Foreskin keratinocyte (primary cell): ENCODE measurements at places on chromosomes 6 and 20.

DNA sequence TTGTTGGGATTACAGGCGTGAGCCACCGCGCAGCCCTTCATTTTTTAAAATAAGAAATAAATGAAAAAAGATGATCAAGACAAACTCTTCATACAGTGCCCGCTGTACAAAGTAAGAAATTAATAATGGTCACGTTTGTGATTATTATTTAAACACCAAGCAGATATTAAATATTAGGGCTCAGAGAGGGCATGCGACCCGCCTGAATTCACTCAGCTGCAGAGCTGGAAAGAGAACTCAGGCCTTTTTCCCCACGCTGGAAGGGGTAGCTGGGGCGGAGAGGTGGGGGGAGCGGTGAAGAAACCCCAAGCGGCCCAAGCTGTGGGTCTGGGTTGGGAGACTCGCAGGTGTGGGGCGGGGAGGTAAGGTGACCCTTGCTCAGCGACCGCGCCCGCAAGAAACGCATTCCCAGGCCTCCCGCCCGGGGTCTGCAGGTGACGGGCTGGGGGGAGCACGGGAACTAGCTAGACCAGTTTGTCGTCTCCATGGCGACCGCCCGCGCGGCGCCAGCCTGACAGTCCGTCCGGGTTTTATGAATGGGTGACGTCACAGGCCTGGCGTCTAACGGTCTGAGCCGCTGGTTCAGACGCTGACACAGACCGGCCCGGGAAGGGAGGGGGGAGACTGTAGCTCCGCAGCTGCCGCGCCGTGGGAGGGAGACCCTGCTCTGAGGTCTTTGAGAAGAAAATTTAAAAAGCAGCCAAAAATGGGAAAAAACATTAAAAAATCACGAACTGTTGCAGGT is 1.1 kb upstream of the ID1 start:
- peak; percentile 77 for DNase-seq

GRCh38 chr20:35606127-35606526 is 9.5 kb upstream of the SPAG4 start:
- no peak for DNase-seq

- no peak for DNase-seq
Observed at GRCh38 chr6:30844118-30844535, 40.2 kb upstream of the DDR1 start.

DNA sequence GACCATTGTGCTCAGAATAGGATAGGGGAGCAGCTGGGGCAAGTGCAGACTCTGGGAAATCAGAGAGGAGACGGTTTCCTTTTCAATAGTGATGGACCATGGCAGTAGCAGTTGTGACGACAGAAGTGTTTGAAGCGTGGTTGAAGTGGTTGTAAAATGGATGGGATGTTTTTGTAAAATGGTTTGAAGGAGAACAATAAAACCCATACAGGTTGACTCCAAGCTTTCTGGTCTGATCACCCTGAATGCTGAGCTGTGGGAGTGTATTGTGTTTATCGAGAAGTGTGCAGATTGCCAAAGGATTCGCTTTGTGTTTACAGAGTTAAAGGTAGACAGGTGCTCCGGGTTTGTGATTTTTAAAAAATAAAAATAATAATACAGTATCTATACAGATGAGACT is 255.2 kb upstream of the SULF2 start:
- DNase-seq = no peak

GRCh38 chr6:82068721-82069120 is 178.8 kb downstream of the IBTK start:
- no peak for DNase-seq

DNA sequence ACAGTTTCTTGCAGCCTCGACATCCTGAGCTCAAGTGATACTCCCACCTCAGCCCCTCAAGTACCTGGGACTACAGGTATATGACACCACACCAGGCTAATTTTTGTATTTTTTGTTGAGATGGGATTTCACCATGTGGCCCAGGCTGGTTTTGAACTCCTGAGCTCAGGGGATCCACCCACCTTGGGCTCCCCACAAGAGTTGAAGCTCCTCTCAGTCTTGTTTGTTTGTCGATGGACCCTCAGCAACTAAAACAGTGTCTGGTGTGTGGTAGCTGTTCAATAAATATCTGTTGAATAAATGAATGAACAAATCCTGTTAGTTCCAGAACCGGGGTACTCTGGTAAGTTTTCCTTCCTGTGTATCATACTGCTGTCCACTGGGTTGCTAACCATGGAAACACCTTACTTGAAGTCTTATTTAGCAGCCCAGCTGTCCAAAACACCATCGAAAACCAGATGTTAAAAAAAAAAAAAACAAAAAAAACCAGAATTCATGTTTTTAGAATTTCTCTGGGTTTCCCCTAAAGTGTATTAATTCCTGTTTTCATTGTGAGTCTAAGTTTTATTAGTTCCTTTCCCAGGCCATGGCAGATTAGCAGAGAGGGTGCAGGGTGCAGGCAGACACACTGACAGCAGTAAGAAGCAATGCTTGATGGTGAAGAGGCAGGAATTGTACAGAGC is 7.8 kb upstream of the EZR start:
- DNase-seq = no peak
